CD4-positive, alpha-beta T cell treated with Interleukin-4 for 1 hour (primary cell): ENCODE measurements at places on chromosomes 2 and 18.

DNA sequence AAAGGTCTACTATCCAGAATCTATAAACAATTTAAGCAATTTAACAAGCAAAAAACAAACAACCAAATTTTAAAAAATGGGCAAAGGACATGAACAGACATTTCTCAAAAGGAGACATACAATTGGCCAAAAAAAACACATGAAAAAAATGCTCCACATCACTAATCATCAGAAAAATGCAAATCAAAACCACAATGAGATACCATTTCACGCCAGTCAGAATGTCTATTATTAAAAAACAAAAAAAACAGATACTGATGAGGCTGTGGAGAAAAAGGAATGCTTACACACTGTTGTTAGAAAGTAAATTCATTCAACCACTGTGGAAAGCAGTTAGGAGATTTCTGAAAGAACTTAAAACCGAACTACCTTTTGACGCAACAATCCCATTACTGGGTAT is 66.4 kb upstream of the SESTD1 start:
- DNase-seq = no peak

GRCh38 chr2:128344101-128344500 is 25.4 kb upstream of the HS6ST1 start:
- no peak for DNase-seq

GRCh38 chr2:173050684-173051083 is 25.0 kb upstream of the MAP3K20 start:
- DNase-seq = no peak

GRCh38 chr2:168650781-168651180 is 151.7 kb upstream of the NOSTRIN start:
- DNase-seq = no peak

DNA sequence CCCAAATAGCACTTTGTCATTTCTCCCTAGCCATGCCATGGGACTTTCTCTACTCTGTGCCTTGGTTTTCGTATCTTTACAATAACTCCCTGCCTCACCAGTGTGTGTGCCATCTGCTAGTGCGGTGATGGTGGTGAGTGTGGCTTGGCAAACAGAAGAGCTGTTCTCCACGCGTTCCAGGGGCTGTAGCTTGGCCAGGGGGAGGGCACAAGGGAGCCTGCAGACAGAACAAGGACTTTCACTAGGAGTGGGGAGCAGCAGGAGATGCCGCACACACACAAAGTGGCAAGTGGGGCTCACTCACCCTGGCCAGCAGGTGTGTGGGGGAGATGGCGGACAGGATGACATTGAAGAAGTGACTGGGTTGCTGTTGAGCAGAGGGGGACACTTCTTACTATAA is 196.9 kb downstream of the HAUS1 start:
- DNase-seq = no peak

DNA sequence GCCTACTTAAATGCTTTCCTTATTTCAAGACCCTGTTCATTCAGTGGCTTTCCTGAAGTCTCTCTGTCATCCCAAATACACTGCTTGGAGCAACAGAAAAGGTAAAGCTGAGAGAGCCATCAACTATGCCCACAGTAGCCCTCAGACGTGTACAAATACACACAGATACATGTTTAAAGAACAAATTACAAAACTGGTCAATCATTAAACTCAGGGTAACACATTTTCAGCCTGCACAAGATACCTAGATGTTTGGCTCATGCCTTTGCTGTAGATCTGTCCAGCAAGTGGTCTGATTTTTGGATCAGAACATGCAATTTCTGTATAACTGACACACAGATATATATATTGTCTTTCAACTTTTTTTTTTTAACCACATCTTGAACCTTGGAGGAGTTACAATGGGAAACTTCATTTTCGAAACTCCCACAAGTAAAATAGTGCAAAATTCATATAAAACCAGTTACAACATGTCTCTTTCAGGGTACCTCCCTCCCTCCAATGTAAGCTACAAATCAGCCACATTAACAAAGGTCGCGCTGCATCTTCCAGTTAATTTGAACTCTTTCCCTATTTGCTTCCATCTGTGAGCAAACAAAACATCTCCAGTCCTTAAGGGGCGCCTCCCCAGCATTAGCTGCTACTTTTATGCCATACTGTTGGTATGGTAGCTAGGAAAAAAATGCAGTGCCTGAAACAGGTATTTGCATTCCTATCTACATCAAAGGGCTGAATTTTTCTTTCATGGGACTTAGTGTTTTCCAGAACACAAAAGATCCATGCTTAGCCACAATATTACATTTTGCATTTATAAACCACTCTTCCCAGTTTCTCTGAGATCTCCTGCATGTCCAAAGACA is 311.9 kb downstream of the NRXN1 start:
- DNase-seq = no peak

DNA sequence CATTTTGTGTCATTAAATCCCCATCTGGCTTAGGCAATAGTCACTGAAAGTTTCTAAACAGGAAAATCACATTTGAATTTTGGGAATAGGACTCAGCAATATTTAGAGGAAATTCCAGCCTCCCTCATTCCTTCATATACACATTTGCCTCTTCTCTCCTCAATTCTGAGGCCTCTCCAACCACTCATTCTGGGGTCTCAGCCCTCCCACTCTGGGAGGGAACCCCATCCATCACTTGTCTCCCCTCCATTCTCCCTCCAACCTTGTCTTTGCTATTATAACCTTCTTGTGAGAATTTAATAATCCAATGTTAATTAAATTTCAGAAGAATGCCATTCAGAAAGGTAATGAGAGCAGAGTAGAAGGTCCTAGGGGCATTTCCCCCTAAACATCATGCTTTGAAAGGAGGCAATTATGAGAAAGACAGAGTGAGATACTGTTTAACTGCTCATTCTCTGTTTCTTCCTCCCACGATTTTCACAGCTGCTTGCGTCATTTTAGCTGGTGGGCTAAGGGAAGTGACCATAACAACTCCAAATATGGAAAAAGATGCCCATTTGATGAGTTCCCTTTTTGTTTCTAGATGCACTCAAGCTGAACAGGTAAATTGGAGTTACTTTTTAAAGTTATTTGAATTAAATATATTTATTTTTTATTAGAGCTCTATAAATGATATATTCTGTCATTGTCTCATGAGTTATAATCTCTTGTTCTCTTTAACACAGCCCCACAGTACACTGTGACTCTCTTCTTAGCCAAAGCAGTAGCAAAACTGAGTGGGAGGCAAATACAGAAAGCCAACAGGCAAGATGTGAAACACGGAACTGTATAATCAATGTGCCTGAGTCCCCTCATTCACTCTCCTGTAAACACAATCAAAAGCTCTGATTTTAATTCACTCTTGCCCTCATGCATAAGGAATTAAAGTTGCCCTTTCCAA is 135.1 kb downstream of the DLGAP1 start:
- no peak for DNase-seq

DNA sequence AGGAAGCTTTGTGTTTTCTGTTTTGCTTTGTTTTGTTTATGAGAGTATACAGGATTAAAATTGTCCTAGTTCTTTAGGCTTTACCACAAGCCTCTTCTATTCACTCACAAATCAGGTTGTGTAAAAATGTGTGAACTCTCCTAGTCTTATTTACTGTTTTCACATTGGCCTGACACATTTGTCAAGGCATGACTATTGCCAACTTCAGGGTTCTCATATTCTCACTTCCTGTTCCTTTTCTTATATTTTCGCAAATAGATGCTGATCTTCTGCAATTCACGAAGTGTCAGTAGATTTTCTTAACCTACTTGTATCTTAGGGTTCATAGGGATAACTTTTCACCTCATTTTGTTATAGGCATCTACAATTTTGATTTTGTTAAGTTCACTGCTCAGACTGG is 67.1 kb downstream of the CCDC102B start:
- no peak for DNase-seq

- DNase-seq = no peak
These were observed 202.6 kb downstream of the KCNJ3 start for GRCh38 chr2:154901063-154901462.

DNA sequence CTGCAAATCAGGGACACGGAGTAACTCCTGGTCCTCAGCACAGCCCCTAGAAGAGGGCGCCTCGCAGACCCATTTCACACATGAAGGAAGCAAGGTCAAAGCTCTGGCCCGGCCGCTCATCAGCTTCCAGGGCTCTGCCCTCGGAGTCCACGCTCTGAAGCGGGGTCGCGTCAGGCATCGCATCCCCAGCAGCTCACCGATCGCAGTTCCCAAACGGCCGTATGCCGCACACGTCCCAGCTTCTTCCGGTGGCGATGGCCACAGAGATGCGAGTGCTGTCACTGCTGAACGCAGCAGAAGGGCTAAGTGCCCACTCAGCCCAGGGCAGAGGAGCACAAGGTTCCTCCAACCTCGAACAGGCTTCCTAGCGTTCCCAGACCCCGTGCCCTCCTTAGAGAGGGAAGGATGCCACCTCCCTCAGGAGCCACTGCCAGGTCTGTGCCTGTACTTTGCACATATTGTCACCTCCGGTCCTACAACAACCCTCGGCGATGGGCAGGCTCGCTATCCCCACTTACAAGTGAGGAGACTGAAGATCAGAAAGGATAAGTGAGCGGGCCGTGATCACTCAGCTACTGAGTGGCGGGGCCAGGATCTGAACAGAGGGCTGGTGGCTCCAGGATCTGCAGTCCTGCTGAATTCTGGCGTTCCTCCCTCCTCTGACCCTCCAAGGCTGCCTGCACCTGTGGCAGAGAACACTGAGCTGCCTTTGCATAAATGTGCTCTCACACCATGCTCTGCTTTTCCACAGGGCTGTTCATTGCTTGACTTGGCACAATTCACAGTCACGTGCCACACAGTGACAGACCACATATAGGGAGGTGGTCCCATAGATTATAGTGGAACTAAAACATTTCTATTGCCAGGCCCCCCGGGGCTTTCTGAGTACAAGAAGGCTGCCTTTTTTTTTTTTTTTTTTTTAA is 71.4 kb downstream of the COPS8 start:
- no peak for DNase-seq

DNA sequence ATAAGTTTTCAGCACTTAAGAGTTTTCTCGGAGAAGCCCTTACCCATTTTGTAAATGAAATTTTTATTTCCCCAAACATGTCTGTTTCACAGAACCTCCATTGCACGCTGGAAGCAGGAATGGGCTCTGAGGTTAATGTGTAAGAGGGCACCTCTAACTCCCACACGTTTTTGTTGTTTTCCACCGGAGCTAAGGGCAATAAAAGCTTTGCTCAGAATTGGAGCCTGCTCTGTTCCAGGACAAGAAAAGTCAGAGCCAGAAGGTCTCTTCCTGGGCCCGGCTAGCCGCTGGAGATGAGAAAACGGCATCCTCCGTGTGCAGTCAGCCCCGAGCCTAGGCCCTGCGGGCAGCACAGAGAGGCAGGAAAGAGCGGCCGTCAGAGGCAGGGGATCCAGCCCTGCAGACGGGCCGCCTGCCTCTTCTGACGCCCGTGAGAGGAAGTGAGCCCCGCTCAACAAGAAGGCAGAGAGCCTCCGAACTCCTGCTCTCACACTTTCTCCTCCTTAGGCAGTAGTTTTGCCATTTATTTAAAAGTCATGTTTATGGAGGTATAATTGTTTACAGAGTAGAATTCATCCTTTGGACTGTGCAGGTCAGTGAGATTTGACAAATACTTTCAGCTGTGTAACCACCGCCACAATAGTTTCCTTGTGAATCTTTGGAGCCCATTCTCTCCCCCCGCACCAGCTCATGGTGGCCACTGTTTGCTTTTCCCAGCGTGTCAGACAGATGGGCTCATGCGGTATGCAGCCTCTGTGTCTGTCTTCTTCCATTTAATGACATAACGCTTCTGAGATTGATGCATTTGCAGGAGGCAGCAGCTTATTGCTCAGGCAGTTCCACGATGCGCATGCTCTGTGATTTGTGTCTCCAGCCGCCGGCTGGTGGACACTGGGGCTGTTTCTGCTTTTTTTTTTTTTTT is 117.3 kb downstream of the GALR1 start:
- no peak for DNase-seq

GRCh38 chr2:73697606-73698005 is 39.5 kb downstream of the TPRKB start:
- no peak for DNase-seq

GRCh38 chr18:9694952-9695495 is 13.1 kb upstream of the RAB31 start:
- no peak for DNase-seq

GRCh38 chr18:24071029-24071428 is 56.5 kb downstream of the TTC39C start:
- DNase-seq = no peak

- no peak for DNase-seq
These were observed 103.7 kb upstream of the DNMT3A start for GRCh38 chr2:25445464-25445863.

DNA sequence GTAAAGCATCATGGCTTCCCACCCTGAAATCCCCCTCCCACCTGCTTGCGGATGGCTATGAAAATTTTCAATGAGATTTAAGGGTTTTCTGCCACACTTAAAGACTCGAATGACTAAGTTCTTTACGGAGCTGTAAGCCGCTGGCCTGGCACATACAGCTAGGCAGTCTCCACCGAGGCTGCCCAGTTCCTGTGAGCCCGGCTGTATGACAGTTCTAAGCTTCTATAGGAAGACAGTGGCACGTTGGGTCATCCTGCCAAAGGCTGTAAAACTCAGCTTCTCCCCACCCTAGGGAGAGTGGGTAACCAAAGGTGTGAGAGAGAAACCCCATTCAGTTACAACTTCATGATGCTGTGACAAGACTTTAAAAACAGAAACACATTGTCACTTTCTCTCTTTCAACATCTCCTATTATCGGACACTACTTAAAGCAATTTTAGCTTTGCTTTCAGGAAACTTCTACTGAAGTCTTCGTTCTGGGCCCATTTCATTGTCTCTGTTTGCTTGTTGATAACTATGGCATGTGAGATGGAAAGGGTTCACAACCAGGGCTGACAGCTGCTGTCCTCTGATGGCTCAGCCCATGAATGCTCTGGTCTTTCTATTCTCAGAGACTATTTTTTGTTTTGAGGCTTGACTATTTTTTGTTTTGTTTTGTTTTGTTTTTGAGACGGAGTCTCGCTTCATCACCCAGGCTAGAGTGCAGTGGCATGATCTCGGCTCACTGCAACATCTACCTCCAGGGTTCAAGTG is 7.1 kb downstream of the CASP8 start:
- DNase-seq = no peak

- no peak for DNase-seq
These were observed 92.0 kb downstream of the USP40 start for GRCh38 chr2:233474308-233475160.

GRCh38 chr18:58148954-58149471 is 105.0 kb downstream of the NEDD4L start:
- no peak for DNase-seq

DNA sequence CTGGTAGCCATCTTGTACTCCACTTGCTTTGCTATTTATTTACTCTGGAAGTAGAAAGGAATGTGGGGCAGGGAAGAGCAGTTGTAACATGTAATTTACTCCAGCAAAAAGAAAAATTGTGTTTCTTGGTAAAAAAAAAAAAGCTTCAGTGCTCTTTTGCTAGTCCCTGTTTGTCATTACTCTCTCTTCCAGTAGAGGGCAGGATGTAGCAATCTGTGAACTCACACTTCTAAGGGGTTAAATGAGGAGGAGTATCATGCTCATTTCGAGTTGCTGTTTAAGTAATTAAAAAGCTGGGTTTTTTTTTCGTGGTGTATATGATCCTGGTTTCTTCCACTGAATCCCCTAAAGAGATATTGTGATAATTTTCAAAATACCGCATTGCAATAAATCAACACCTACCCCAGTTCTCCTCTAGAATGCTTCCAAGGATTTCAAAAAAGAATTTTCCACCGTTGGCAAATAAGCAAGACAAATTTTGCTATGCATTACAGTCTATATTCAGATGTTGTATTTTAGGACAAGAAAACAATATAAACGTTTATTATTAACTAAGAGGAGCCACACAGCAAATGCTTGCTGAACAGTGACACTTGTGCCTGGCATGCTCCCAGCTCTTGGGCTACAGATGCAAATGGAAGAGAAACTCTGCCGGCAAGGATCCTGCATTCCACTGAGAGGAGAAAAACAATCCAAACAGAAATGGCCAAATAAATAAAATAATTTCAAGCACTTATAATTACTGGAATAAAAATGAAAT is 261.6 kb downstream of the ASXL3 start:
- no peak for DNase-seq
